ENCODE measurements at places on chromosomes 1 and 21.

DNA sequence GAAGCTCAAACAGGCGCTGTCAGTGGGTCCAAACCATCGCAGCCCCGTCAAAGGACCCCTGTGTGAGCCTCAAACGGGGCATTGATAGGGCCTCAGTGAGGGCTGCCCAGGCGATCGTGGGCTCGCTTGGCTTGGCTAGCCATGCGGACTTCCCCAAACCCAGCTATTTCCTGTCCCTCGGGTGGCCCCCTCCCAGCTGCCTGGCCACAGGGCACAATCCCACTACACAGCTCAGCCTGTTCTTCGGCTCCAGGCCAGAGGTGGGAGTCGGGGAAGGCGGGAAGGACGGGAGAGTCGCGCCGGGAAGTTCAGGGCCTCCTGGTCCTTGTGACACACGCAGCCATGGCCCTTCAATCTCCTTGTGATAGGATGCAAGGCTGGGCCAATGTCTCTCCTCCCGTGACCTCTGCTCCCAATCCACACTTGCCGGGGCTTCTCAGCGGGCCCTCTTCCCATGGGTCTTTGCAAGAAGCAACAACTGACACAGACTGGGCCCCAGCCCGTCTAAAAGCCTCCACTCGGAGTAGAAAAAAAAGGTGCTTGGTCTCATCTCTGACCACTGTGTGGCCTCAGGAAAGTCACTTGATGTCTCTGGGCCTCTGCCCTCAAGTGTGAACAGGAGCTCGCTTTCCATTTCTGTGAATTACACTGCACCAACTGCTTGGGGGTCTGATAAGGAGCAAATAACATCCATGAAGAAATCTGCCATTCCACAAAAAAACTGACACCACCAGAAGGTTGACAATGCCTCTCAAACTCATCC is 7.1 kb upstream of the MATN1 start:
- no peak for DNase-seq

- DNase-seq, result no peak
Measured at GRCh38 chr1:40389322-40389803, 15.8 kb downstream of the SMAP2 start.

GRCh38 chr21:15301014-15301413 is 236.2 kb upstream of the NRIP1 start:
- DNase-seq, result no peak

- no peak for DNase-seq
Measured at GRCh38 chr1:41629571-41629970, 145.1 kb upstream of the EDN2 start.

GRCh38 chr1:202221911-202222909 is 28.6 kb downstream of the LGR6 start:
- DNase-seq, result no peak

DNA sequence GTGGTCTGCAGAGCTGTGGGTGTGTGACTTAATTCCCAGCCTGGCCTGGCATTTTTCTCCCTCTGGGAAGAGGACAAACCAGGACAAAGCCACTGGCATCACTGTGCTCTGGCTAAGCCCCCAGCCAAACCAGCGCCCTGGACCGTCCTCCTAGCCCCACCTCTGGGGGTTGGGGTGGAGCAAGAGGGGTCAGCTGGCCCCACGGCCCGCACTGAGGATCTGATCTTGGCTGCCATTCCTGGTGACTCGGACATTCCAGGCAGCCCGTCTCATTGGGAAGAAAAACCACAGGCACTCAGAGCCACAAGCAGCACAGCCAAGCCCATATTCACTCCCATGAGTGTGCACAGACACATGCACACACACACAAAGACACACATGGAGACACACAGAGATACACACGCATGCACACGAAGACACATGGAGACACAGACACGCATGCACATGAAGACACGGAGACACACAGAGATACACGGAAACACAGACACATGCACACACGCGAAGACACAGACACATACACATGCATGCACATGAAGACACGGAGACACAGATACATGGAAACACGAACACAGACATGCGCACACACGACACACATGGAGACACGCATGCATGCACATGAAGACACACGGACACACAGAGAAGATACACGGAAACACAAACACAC is 2.3 kb upstream of the MXRA8 start:
- no peak for DNase-seq

DNA sequence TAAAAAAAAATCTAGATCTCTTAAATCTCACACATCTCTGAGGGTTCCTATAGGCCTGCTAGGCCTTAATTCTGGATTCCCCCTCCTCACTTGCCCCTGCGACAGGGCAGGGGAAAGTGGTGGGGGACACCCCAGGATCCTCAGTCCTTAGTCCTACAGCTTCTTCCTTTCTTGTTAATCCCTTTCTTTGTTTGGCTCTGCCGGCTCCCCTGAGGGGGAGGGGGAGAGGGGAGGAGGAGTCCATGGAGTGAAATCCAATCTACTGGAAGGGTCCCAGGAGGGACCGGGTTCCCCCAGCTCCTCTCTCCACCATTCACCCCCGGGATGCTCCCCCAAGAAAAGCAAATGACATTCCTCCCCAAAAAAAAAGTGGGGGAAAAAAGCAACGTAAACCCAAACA is 8.5 kb downstream of the MEX3A start:
- no peak for DNase-seq

DNA sequence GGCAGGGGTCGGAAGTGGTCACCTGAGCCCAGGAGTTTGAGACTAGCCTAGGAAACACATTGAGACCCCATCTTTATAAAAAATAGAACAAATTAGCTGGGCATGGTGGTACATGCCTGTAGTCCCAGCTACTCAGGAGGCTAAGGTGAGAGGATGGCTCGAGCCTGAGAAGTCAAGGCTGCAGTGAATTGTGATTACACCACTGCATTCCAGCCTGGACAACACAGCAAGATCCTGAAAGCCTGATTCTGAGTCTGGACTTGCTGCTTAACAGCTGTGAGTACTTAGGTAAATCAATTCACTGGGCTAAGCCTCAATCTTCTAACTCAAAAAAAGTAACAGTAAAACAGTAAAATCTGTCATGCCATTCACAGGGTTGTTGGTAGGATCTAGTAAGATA is 4.9 kb downstream of the TRAPPC3 start:
- DNase-seq, result no peak

DNA sequence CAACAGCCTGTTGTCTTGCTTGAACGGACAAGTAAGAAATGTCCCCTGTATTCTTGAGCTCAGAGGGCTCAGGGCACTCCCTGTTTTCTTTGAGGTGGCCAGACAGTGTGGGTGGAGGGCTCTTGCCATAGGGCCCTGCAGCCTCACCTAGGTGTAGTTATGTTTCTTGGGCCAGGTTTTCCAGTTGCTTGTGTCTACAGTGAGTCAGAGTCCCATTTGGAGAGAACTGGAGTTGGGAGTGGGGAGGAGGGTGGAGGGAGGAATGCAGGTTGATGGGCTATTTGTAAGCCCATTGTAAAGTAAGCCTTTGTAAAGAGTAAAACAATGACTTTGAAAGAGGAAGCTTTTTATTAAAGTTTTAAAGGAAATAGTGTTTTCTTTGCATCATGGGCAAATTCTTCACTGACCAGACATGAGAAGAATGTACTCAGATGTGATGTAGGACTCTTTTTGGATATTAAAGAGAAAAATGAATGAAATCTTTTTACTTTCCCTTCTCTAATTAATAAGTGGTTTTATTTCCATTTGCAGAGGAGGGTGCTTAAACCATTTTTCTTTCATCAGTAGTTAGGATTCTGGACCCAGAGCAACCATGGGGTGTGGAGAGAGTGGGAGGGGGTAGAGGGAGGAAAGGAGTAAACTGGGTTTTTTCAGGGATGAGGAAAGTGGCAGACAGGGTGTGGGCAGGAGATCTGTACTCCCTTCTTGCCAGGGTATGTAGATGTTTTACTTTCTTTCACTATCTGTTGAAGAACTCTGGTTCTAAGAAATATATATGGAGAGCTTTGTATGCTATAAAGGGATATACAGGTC is 45.1 kb upstream of the MACF1 start:
- no peak for DNase-seq

DNA sequence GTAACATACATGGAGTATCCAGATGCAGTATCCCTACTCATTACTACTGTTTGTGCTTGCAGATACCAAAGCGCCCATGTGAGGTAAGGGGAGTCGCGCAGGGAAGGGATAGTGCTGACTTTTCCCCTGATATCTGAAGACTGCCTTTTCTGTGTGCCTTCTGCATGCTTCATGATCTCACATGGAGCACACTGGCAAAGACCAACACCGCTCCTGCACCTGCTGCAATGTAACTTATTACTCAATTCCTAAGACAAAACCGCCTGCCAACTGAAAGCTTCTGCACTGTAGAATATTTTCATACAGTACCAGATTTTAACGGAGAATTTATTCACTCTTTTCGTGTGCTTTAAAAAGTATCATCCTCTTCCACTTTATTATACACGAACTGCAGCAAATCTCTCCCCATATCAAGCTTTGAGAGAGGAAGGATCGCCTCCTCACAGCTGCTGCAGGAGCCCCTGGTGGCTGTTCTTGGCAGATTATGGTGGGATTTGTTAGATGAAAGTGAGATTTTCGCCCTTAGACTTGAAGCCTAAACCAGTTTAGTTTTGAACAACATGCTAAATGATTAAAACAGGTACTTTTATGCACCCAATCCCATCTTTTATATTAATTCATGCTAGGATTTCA is 99.1 kb downstream of the PTPN14 start:
- DNase-seq, result no peak

- no peak for DNase-seq
Measured at GRCh38 chr1:235133086-235133485, 4.4 kb upstream of the TOMM20 start.

DNA sequence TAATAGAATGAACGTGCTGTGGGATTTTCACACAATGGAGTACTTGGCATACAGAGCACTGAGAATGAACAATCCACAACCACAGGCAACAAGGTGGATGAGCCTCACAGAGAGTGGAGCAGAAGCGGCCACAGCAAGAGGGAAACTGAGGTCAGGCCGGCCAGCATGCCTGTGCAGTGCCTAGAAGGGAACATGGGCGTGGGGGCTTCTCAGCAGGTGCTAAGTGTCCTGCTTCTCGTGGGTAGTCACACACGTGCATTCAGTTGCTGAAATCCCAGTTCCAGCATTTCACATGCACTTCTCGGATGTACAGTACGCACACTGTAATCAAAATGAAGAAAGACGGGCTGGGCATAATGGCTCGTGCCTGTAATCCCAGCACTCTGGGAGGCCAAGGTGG is 33.1 kb downstream of the WDR4 start:
- peak; percentile 3 for DNase-seq

GRCh38 chr1:239843541-239843940 is 248.1 kb upstream of the FMN2 start:
- no peak for DNase-seq

DNA sequence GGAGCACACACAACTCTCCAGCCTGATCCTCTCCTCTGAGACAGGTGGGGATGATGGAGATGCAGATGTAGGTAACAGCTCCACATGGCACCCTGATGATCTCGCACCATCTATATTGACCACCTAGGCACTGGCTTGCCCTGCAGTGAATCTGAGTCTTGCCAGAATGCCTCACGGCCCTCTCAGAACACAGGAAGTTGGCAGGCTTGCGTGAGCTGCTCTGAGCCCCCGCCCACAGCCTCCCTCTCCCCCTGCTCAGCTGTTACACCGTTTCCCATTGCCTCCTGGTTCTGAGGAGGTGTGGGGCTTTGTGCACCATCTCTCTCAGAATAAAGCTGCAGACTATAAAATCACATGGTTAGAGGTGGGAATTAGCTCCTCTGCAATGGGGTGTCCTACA is 48.0 kb downstream of the URB2 start:
- no peak for DNase-seq

- no peak for DNase-seq
Measured at GRCh38 chr1:54602554-54602953, 20.8 kb downstream of the FAM151A start.

DNA sequence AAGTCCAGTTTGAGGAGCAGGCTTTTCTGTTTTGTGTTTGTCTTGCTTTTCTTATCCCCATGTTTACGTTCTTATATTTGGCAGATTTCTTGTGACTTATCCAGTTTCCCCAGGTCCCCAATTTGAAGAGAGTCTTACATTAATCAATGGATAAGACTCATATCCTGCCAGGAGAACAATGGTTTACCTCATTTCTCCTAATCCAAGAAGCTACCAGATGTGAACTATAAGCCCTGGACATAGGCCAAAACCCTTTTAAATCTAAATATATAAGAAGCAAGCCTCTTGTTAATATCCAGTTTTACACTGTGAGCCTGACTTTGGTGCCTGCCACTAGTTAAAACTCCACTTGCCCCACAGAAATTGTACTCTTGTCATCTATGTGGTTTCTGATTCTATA is 15.1 kb upstream of the COP1 start:
- DNase-seq, result no peak

DNA sequence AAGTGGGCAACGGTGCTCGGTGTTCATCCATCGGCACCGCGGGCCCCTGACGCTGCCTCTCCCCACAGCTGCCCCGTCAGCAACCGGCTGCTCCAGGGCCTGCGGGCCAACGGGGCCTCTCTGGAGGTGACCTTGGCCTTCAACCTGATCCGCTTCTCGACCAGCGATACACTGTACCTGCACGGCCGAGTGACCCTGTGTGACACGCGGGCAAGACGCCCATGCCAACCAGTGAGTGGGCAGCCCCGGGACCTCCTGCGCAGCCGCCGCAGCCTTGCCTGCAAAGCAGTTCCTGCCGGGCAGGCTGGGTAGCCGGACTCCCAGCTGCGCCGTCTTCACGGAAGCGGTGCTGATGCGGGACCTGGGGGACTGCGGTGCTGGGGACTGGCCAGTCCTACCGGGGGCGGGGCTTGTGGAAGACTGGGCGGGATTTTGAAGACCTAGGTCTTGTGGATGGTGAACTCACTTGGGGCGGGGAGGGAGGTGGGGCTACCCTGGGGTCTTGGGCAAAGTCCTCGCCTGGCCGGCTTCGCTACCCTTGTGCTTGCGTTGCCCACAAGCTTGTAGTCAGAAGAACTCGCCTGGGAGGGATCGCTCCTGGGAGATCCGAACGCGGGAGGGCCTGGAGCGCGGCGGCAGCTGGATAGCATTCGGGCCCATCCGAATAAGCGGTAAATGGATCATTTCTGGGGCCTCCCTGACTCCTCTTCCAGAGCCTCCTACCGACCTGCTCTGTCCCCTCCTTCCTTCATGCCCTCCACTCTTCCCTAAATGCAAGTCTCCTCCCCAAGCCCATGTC is 8.8 kb upstream of the CEP85 start:
- peak; percentile 19 for DNase-seq

DNA sequence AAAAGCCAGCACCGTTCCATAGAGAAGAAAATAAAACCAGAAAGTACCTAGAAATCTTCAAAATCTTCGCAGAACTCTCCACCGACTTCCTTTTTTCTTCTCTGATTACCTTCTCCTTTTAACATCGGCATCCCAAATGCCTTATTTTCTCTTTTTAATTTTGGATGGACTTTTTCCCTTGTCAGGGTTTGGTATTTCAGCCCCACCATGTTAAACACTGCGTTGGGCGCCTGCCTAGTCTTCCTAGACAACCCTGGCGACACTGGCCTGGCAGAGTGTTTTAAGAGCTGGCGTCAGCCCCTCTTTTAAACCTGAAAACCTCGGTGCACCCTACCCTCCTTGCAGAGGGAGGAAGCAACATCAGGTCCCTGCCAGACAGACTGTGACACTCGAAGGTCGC is 66.0 kb upstream of the EFHD2 start:
- DNase-seq, result no peak

- no peak for DNase-seq
Measured at GRCh38 chr1:239288820-239289554, 97.4 kb upstream of the CHRM3 start.

- peak; percentile 37 for DNase-seq
Measured at GRCh38 chr21:42614811-42615351, 38.5 kb upstream of the PDE9A start.

Measured in activated T-cell treated with anti-CD3 and anti-CD28 coated beads, Interleukin-2, amount 50 U/mL, for 4 hours (primary cell).